Ammon's horn (tissue), 1 donor: ENCODE measurements at places on chromosomes 7 and 10.
A peak's percentile ranks its signal among the peaks of the same experiment; 100 is the strongest.

DNA sequence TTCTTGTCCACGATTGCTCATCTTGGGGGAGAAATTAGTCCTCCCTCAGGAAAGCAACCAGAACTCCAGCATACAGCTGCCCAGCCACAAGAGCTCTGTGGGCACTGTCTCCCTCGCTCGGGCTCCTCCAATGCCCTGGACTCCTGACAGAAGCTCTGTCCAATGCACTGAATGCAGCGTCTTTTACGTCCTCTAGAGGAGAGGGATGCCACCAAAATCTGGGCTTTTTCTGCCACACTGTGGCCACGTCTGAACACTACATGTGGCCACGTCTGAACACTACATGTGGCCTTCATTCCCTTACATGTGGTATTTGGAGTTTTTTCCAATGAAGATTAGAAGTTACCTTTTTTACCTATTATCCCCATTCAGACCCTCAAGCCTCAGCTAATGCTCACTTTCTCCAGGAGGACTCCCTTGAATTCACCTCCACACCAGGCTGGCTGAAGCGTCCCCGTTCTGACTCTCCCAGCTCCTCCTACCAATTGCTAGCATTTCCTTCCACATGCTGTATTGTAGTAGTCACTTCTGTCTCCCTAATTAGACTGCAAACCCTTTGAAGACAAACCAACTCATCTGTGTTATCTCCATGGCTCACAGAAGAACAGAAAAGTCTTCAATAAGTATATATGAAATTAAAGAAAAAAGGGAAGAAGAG is 134.3 kb upstream of the PDE1C start:
- DNase-seq, result peak; percentile 96

DNA sequence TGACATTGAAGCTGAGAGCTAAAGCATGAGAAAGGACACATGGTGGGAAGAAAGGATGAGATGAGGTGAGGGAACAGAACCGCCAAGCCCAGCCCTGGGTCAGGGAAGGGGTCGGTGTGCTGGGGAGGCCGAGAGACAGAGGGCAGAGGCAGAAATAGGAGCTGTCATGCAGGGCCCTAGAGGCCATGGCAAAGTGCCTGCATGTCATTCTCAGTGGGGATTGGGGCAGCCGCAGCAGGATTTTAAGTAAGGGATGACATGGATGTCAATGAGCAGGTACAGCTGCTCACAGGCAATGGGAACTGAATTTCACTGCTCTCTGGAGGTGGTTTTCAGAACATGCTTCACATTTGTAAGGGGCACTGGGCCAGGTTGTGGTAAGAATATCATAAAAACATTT is 227.4 kb downstream of the RAB11FIP2 start:
- no peak for DNase-seq

DNA sequence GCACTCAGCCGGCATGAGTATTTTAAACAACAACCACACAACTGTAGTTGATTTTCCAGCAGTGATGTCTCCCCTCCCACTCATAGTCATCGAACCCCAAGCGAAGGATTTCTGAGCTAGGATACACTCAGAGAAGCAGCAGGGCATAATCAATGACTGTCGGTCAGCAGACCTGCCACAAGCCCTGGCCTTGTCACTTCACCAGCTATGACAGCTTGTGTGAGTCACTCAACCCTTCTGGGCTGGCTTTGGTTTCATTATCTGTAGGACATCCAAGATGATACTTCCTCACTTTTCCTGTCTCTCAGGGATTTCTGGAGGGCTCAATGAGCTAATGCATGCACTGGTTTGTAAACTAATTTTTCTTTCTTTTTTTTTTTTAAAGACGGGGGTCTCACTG is 22.0 kb upstream of the UBE3C start:
- no peak for DNase-seq

GRCh38 chr7:38398725-38399321 is 125.4 kb upstream of the TARP start:
- DNase-seq, result peak; percentile 72

DNA sequence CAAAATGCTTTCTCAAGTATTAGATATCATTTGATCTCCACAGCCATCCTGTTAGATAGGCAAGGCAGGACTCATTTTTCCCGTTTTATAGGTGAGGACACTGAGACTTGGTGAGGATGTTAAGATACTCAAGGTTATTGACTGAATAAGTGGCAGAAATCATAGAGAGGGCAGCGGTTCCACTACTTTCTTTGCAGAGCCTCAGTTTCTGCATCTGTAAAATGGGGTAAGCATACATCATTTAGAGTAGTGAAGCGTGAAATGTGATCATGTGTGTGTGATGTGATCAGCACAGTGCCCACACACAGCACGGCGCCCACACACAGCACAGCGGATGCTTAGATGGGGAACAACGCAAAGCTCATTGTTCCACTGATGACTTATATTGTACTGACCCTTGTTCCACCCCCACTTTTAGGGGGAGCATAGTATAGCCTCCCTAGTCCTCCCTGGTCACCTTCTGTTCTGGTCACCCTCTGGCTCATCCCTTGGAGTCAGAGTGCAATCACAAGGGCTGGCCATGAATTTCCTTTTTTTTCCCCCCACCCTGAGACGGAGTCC is 10.5 kb downstream of the UBTD1 start:
- DNase-seq, result no peak
